ENCODE measurements at places on chromosomes 7 and 10. TPM values are rescaled to one million over a fixed set of nuclear protein-coding genes. Genes with fewer than 3 reads are reported as not detected.

TMUB1 gene
- total RNA-seq, result 42.6 TPM

LOXL4 gene
- total RNA-seq, result not detected

LIPJ gene
- 0.32 TPM for total RNA-seq

NME8 gene
- total RNA-seq, result not detected

SPDYE2B gene
- total RNA-seq, result not detected

SGMS1 gene
- total RNA-seq, result 28.8 TPM

- no peak for DNase-seq
Observed at GRCh38 chr7:34842782-34843181, 184.8 kb downstream of the NPSR1 start.

GRCh38 chr7:105996860-105997737, 34.0 kb downstream of the CDHR3 start:
- DNase-seq, result no peak

DNA sequence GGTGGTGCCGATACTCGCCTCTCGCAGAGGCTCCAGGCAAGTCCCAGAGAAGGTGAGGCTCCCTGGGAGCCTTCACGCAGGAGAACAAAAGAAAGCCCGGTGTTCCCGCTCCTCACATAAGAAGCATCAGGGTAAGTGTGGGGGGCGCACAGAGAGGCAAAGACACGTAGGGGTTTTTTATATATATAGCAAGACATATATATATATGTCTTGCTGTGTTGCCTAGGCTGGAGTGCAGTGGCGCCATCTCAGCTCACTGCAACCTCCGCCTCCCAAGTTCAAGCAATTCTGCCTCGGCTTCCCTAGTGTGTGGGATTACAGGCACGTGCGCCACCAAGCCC, 61.3 kb downstream of the PDIA4 start:
- no peak for DNase-seq

GRCh38 chr7:133253519-133253875, 619 bp downstream of the EXOC4 start:
- DNase-seq, result no peak

- no peak for DNase-seq
Observed at GRCh38 chr10:100438674-100439315, 24.0 kb upstream of the WNT8B start.

- DNase-seq, result peak; percentile 5
Observed at GRCh38 chr7:23893942-23894891, 184.2 kb downstream of the STK31 start.

DNA sequence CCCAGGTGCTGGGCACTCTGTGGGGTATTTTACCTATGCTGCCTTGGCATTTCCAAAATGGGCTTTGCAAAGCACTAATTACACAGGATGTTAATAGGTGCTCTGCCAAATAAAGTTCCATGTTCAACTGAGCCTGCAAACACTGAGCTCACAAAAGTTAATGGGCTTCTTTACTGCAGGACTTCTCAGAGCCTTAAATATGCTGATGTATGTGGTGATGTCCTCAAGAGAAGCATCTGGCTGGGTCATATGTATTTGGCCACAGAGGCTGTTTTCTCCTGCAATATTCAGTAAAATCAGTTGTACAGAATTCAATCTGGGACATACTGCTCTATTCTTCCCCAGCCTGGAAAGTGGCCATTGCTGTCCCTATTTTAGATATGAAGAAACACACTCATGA, 31.3 kb downstream of the GRID1 start:
- DNase-seq, result no peak

DNA sequence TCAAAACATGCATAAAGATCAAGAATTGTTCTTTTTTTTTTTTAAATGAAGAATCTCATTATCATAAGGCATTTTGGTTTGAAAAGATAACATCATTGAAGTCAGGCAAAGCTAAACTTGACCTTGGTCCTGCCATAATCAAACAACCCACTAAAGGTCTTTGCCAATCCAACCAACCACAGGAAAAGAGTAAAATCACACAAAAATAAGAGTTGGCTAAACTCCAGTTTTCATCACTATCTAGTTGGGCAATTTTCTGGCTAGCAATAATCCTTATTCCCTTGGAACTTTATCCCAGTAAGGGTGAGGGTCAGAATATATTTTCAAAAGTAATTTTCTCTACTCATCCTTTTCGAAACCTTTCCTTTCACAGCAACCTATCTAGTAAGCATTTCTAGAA, 62.4 kb downstream of the HIBADH start:
- DNase-seq, result no peak

GRCh38 chr10:79106256-79107050, 37.7 kb downstream of the ZMIZ1 start:
- DNase-seq, result no peak

- DNase-seq, result no peak
Observed at GRCh38 chr10:114142018-114142417, 32.0 kb downstream of the CCDC186 start.

DNA sequence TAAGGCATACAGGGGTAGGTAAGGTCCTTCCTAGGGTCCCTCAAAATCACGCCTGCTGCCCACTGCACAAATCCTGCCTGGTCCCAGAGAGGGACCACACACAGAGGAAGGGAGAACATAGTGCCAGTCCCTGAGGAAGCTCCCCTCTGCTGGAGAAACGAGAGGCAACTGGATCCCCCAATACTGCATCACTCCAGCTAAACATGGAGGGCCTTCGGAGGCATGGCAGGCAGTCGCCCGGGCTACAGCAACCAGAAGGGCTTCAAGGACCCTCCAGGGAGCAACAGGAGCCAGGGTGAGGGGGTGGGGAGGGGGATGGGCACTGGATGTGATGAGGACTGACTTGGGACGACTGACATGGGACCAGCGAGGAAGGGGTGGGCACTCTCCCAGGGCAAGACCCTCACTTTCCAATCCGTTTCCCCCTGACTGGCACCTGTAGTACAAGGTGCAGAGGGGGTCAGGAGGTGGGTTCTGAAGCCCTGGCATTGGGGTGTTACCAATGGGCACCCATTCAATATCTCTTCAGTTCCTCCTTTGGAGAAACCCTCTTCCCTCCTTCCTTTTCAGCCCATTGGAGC, 21.7 kb downstream of the DDIT4 start:
- no peak for DNase-seq

- no peak for DNase-seq
Observed at GRCh38 chr7:134619627-134620331, 26.9 kb upstream of the BPGM start.

DNA sequence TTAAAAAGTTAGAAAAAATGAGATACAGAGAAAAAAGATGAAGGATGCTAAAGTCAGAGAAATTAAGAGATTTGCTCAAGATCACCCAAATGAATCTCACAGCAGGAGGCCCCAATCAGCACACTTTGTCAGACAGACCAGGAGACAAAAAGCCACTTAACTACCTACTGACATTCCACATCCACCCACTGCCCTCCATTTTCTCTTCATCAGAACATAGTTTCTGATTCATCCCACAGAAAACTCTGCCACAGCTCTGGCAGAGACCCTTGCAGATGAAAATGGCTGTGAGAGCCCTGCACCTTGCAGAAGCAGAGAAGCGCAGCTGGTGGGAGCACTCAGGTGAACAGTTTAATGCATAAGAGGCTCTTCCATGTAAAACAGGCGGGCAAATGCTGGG, 26.6 kb downstream of the DGKI start:
- no peak for DNase-seq
